Activated T-helper 1 cell treated with anti-CD3 and anti-CD28 coated beads, Interleukin-12 subunit alpha, Interleukin-12 subunit beta, Interleukin-2, Interleukin-4 antibody, amounts not matched to agents 30 ng/mL and 10 ng/mL and 1 ng/mL, durations not matched to agents 14 hours and 24 hours and 36 hours (primary cell): ENCODE measurements at places on chromosomes 11 and 22. TPM values are rescaled to one million over a fixed set of nuclear protein-coding genes. Genes with fewer than 3 reads are reported as not detected.

DNA sequence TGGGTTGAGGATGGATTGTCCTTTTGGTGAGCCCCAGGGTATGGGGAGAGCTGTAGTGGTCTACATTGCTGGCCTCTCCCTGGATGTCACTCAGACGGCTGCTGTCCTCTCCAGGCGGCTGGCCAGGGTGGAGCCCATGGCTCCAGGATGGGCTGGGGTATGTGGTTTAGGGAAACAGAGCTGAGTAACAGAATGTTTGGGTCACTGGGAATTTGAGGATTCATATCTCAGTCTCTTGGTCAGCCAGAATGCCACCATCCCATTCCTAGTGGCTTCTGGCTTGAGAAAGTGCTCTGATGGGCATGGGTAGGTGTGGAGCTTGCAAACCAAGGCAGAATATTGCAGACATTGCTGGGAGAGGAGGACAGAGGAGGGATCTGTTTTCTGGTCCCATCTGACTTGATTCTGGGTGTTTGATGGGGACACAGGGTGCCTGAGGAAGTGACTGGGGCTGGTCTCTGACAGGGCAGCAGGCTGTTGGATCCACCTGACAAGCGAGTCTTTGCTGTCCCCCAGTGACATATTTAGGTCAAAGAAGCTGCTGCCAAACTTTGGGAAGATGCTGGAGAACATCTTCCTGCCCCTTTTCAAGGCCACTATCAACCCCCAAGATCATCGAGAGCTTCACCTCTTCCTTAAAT is 41.4 kb downstream of the AMPD3 start:
- peak overlapping the region; percentile 26 for H3K27ac ChIP-seq
- H3K27me3 ChIP-seq, result no peaks in the 10 kb centered on the region
- no peak overlapping the region for H3K4me3 ChIP-seq
- no peak for DNase-seq
- peaks cover 5% of the 10 kb centered on the region for H3K4me1 ChIP-seq

Gene KCNQ1OT1
- total RNA-seq, result 0.66 and 0.67 TPM in 2 replicates

DNA sequence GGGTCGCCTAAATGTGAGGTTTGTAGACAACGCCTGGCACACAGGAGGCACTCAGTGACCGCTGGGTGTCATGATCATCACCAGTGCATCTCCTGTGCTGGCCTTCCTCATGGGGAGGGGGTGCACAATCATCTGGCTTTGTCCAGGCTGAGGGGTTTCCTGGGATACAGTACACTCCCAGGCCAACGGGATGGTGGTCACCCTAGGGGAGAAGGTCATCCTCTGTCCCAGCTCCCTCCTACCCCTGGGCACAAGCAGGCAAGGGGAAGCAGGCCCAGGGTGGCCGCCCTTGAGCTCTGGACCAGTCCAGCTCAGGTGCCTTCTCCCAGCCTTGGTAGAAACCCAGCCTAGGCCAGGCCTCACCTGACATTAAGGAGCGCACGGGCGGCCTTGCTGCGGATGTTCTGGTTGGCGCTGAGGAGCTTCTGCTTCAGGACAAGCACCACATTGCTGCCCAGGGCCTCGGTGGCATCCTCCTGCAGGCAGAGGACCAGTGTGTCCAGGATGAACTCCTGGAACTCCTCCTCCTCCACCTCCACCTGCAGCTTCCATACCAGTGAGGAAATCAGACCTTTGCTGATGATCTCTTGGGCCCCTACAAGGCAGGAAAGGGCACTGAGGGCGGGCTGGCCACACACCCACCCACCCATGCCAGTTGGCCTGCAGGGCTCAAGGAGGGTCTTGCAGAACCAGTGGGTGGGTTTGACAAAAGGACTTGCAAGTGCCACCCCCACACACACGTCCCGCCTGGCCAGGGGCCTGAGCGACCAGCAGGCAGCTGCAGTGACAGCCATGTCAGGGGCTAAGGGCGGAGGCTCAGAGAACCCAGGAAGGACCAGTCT is 6.6 kb upstream of the GNAZ start:
- peaks cover 6% of the 10 kb centered on the region for H3K27me3 ChIP-seq
- no peak overlapping the region for H3K4me3 ChIP-seq
- H3K36me3 ChIP-seq, result no peaks in the 10 kb centered on the region

GRCh38 chr11:123033895-123034294 is 28.0 kb downstream of the HSPA8 start:
- H3K27me3 ChIP-seq, result peaks cover 3% of the 10 kb centered on the region
- H3K4me1 ChIP-seq, result no peaks in the 10 kb centered on the region
- no peak for DNase-seq
- no peak overlapping the region for H3K4me3 ChIP-seq
- H3K27ac ChIP-seq, result no peak overlapping the region

Gene BCO2
- total RNA-seq, result 0.49 and 1.6 TPM in 2 replicates

Gene PRR5L
- total RNA-seq, result 56.6 and 64.0 TPM in 2 replicates

DNA sequence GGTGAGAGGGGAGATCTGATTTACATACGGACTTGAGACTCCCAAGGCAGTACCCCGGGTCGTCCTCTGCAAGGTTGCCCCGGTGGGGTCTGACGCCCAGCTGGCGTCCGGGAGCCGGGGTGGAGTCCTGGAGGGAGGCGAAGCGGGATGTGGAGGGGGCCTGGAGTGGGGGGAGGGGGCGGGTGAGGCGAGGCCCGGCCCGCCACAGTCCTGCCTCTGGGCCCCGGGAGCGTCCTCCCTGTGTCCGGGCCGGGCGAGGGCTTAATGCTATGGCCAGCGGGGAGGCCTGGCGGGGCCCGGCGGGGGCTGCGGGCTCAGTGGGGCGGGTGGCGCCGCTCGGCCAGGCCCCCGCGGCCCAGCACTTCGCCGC is 2.4 kb upstream of the MYBPC3 start:
- H3K36me3 ChIP-seq, result no peaks in the 10 kb centered on the region
- no peak overlapping the region for H3K4me3 ChIP-seq
- H3K27ac ChIP-seq, result no peak overlapping the region
- DNase-seq, result no peak
- no peaks in the 10 kb centered on the region for H3K27me3 ChIP-seq

DNA sequence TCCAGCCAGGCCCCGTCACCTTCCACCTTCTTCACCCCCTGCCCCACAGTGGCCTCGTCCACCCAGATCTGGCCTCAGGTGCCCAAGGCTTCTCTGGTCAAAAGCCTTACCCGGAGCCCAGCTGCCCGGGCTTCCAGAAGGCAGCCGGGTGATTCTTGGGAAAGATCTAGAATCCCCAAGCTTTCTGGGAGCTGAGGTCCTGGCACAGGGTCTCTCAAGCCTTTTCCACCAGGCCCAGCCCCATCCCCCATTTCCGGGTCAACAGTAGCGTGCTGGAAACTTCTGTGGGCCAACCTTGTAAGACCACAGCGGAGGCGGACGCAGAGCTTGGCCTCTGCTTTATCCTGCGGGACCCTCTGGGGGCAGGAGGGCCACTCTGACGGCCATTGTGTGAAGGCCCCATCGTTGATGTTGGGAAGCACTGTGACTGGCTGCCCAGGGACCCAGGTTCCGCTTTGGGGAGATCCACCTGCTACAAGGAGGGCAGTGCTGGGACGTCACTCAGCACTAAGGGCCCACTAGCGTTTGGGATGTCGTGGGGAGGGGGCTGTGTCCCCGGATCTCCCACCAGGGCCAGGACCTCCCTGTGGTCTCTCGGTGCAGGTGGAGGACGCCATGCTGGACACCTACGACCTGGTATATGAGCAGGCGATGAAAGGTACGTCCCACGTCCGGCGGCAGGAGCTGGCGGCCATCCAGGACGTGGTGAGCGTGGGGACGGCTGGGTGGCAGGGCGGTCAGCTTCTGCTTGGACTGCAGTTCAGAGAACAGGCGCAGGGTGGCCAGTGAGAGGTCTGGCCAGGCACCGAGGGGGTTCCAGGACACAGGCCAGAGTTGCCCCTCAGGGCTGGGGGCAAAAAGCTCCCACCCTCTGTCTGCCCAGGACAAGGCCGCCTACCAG is 11.5 kb downstream of the TSPAN32 start:
- no peaks in the 10 kb centered on the region for H3K36me3 ChIP-seq
- no peak for DNase-seq
- H3K27me3 ChIP-seq, result peaks cover 2% of the 10 kb centered on the region
- no peak overlapping the region for H3K4me3 ChIP-seq

DNA sequence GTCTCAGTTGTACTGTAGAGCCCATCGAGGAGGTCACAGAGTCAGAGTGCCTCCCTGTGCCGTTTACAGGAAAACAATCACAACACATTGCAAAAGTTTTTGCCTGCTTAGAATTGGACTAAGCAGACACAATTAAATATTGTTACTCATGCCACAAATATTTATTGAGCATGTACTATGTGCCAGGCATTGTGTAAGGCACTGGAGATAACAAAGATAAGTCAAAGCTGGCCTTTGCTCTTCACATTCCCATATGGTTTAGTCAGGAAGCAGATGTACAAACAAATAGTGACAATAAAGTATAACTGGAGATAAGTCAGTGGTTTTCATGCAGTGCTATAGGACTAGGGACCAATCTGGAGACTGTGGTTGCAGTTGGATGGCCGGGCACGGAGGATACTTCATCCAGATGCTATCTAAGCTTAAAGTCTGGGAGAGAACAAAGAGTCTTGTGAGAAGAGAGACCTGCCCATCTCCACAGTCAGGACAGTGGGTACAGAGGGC is 550.7 kb downstream of the INSC start:
- H3K4me1 ChIP-seq, result no peaks in the 10 kb centered on the region
- no peak overlapping the region for H3K27ac ChIP-seq
- no peaks in the 10 kb centered on the region for H3K36me3 ChIP-seq
- H3K27me3 ChIP-seq, result no peaks in the 10 kb centered on the region

DNA sequence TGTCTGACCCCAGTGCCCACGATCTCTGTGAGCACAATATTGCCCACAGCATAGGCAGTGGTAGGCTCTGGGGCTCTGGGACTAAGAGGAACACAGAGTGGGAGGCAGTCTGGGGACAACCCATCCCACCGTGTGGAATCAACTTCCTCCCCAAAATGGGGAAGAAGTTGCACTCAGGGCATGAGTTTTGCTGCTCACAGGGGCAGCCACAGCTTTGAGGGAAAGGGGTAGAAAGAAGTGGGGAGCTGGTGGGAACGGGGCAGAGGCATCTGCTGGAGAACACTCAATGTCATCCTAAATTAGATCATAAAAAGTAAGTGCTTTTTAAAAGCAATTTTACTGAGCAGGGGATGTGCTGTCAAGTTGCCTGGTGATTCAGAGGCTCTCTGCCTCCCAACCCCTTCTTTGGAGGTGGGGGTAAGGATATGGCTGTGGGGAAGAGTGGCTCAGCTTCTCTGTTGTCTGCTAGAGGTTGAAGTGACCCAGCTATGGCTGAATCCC is 233.8 kb upstream of the NCAM1 start:
- no peaks in the 10 kb centered on the region for H3K4me1 ChIP-seq
- peaks cover 3% of the 10 kb centered on the region for H3K27me3 ChIP-seq
- H3K4me3 ChIP-seq, result no peak overlapping the region
- no peak overlapping the region for H3K27ac ChIP-seq
- H3K36me3 ChIP-seq, result no peaks in the 10 kb centered on the region

GRCh38 chr11:122765487-122766131 is 72.7 kb upstream of the CRTAM start:
- no peaks in the 10 kb centered on the region for H3K36me3 ChIP-seq
- no peak for DNase-seq
- no peak overlapping the region for H3K4me3 ChIP-seq
- H3K4me1 ChIP-seq, result no peaks in the 10 kb centered on the region
- no peak overlapping the region for H3K27ac ChIP-seq

Gene AIFM3
- total RNA-seq, result 0.88 and 0.93 TPM in 2 replicates

Gene LRRC32
- total RNA-seq, result 5.5 and 5.7 TPM in 2 replicates

Gene PGGHG
- total RNA-seq, result 164 and 167 TPM in 2 replicates

DNA sequence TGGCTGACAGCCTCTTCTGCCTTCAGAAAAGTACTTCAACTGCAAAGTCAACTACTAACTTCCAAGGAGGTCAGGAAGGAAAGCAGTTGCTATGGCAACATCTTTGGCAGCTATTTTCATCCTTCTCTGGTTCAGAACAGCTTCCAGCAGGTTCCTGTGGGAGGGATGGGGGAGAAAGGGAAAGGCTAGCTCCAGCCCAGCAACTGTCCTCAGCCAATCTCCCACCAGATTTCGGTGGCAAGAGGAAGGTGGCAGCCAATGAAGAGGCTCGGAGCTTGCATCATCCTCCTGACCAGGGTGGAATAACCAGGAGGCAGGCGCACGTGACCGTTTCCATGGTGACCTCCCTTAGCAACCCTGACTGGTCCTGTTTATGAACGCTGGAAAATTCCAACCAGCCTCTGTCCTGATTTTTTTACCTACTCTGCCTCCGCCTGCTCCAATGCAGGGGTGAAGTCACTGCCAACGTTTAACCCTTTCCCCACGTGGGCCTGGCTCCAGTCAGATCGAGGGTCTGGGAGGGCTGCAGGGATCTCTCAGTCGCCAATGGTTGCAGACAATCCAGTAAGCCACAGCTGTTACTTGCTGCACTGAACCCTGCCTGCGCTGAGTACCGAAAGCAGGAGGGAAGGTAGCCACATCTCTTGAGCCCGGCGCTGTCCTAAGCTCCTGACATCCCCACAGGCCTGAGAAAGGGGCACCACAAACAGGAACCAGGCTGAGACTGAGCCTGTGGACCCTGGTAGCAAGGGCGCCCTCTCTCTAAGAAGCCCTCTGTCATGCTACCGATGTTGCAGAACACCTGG is 11.2 kb upstream of the MALAT1 start:
- peak overlapping the region; percentile 47 for H3K4me3 ChIP-seq
- peaks cover 48% of the 10 kb centered on the region for H3K4me1 ChIP-seq
- DNase-seq, result no peak
- peak overlapping the region; percentile 85 for H3K27ac ChIP-seq
- H3K27me3 ChIP-seq, result no peaks in the 10 kb centered on the region

Gene SYT12
- total RNA-seq, result not detected in 2 replicates

GRCh38 chr11:45021692-45022141 is 71.0 kb upstream of the TP53I11 start:
- no peak overlapping the region for H3K27ac ChIP-seq
- no peak overlapping the region for H3K4me3 ChIP-seq
- H3K36me3 ChIP-seq, result no peaks in the 10 kb centered on the region
- H3K27me3 ChIP-seq, result peaks cover 10% of the 10 kb centered on the region
- peaks cover 6% of the 10 kb centered on the region for H3K4me1 ChIP-seq
- no peak for DNase-seq

DNA sequence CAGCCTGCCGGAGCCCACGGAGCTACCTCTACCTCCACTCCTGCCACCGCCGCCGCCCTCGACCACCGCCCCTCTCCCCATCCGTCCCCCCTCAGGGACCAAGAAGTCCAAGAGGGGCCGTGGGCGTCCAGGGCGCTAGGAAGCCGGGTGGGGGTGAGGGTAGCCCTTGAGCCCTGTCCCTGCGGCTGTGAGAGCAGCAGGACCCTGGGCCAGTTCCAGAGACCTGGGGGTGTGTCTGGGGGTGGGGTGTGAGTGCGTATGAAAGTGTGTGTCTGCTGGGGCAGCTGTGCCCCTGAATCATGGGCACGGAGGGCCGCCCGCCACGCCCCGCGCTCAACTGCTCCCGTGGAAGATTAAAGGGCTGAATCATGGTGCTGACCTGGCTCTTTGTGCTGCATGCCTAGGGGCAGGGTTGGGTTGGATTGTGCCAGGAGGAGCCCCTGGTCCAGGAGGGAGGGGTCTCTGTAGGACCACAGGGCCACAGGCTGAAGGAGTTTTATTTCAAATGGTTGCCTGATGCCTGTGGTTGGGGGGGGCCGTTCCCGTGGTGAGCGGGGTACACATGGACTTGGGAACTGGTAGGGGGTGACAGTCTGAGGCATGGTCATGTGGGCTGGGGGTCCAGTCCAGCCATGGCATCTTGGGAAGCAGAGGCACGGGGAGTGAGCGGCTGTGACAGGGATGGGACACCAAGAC is 2.3 kb downstream of the PTPRCAP start:
- H3K27ac ChIP-seq, result peak overlapping the region; percentile 68
- H3K4me3 ChIP-seq, result peak overlapping the region; percentile 90
- peaks cover 29% of the 10 kb centered on the region for H3K4me1 ChIP-seq
- peaks cover 37% of the 10 kb centered on the region for H3K36me3 ChIP-seq
